NCI-H748 treated with DMSO at 0.1 percent for 48 hours (cell line): ENCODE measurements at places on chromosomes 12 and 14.

- no peak for DNase-seq
Observed at GRCh38 chr12:93857279-93857938, 180.2 kb downstream of the CRADD start.

DNA sequence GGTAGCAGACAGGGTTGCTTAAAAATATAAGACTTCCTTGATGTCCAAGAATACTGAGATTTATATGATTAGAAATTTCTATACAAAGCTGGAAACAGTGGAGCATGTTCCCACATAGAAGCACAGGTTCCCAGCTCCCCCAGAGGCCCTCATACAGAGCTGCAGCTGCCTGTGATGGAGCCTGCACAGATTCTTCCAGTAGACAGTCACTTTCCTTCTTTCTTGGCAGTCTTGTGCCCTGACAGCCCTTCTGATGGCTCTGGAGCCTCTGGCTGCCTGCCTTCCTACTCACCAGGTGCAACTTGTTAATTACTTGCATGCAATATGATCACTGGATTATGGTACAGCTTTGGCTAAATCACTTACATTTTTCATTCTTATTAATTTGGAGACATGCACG lies 44.4 kb downstream of the BICD1 start:
- no peak for DNase-seq

- no peak for DNase-seq
Observed at GRCh38 chr12:10305411-10305810, 2.3 kb upstream of the KLRD1 start.

DNA sequence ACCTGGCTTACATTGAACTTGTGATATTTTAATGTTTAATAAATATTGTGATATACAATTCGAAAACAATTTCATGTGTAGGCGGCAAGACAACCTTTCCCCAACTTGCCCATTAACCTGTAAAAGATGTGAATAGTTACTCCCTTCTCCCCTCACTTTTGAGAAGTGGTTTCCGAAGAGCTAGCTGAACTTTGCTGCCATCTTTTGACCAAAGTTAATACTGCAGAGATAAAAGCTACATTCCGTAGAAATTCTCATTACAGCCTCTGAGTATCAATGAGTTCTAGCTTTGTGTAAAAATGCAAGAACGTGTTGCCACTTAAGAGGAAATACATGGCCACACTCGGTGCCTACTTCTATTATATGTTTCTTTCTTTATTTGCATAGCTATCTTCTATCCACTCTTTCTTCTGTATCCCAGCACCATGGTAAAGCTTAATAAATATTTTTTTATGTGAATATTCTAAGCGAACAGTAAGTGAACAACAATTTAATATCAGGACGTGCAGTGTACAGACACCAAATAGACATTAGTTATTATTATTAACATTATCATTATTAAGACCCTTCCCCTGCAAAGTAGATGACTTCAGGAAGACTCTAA lies 105.1 kb upstream of the TMEM260 start:
- peak; percentile 37 for DNase-seq

DNA sequence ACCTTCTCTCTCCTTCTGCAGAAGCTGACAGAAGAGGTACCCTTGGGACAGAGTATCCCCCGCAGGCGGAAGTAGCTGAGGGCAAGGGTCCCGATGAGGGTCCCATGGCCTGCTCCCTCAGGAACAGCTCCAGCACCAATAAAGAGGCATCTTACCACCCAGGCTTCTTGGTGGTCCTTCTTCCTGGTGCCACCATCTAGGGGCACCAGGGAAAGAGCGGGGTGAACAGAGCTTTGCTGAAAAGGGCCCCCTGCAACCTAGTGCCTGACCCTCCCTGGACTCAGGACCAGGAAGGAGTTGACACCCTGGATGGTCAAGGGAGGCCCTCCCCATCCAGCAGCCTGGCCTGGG lies 591 bp upstream of the IRF9 start:
- DNase-seq: no peak

DNA sequence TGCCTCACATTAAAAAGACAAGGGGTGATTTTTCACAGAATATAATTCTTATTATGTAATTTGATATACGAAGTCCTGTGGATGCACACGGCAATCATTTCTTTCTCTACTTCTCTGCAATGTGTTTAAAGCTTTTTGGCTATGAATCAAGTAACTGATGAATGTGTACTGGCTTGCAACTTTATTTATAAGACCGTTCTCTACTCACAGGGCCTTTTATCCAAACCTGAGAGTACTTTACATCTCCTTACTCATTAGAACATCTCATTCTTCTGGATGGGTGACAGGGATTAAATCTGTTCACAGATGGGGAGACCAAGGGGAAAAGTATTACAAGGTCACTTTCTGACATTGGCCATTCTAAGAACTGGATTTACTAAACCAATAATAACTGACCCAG lies 215.8 kb upstream of the DIO2 start:
- no peak for DNase-seq

DNA sequence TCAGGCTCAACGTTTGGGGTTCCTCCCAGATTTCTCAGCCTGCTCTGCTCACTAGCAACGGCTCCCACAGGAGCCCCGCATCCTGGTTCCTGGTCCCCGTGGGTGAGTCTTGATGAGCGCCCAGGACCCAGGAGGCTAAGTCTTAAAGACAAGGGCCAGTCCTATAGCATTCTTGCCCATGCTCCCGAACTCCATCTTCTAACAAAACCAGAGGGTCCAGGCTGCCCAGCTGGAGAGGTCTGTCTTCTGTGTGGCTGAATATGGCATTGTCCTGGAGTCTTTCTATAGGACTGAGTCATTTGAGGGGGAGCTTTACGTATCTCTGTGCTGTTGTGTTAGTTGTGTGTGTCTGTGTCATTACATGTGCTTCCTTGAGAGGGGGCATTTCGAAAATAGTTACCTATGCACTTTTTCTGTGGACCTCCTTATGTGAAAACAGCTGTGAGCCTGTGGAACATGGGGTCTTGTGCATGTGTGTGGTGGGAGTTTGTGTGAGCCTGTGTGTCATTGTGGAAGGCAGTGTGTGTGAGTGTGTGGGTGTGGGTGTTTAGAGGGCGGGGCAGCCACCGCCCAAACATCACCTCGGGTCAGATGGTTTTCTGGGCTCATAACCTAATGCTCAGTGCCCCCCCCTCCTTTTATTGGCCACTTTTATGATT lies 9.1 kb upstream of the TBX5 start:
- no peak for DNase-seq

DNA sequence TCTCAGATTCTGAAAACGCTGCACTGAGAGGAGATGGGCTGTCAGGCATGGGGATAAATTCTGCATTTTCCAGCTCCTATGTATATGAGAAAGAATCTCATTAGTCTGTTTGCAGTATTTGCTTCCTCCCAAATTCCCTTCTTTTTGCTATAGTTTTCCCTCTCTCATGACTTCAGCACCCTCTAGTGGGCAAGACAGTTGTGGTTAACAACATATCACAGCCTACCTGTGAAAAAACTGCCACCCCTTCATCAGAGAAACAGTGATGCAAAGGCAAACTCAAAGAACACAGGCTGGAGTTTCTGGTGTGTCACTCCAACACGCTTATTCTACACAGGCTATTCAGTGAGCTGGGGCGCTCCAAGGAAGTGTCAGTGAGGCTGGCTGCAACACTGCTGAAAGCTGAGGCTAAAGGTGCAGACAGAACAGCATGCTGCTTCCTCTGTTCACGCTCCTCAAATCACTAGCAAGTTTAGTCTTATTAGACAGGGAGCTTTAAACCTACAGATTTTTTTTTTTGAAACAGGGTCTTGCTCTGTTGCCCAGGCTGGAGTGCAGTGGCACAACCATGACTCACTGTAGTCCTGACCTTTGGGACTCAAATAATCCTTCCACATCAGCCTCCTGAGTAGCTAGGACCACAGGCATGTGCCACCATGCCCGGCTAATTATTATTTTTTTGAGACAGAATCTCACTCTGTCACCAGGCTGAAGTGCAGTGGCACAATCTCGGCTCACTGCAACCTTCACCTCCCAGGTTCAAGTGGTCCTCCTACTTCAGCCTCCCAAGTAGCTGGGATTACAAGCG lies 19.3 kb downstream of the ZC2HC1C start:
- peak; percentile 46 for DNase-seq

DNA sequence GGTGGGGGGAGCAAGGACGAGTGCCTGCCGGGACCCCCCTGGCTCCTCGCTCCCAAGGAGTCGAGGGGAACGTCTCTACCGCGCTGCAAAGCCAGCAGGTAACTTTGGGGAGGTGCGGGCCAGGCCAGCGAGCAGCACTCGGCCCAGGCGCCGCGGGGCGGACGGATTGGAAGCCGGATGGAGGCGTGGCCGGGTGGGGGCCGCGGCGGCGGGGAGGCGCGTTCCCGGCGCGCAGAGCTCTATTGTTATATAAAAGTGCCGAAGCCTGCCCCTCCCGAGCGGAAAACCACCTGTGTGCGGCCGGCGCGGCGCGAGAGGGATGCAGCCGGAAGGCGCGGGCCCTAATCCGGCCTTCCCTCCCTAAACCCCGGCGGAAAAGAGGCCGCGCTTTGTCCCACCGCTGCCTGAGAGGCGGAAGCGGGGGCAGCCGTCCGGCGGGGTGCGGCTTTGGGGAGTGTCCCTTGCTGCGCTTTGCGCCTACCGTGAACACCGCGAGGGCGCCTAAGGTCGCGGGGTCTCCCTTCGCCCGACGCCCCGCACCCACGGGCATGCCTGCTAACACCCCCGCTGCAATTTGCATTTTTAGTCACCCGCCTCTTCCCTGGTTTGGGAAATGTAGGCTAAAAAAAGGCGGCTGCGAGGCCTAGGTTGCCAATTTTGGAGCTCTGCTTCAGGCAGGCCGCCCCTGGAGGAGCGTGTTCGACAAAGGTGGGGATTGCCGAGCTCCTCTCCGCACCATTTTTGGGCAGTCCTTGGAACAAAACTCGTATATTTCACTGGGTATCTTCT lies 1.7 kb upstream of the DUSP6 start:
- peak; percentile 41 for DNase-seq

GRCh38 chr12:94832780-94833681 lies 170.5 kb downstream of the NDUFA12 start:
- no peak for DNase-seq

DNA sequence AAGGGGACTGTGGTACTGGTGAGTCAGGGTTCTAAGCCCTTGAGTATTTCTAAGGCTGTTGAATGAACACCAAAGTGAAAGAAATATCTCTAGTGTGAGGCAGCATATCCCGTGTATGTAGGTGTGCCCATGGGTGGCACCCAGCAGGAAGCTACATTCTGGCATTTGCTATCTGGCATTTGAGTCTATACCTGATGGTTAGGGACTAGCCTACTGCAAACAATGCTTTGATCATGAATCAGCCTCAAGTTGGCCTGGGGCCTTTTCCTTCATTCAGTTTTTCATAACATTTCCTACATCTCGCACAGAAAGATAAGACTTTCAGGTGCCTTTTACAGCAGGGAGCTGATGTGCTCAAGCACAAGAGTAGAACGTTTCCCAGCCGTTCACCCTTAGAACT lies 85.7 kb upstream of the E2F7 start:
- no peak for DNase-seq

DNA sequence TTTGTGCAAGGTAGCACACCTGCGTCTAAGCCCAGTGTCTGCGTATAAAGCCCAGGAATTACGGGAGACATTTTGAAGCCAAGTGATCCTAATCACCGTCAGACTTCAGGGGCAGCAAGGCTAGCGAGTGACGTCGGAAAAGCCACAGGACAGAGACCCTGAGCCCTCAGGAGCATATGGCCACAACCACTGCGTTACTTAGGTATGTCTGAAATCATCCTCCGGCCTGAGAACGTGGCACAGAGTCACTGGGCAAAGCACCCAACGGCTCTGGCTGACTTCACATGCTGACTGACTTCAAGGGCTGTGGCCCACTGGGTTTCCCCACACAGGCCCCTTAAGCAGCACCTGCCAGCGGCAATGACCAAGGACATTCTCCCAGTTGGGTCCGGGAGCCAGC lies 71.5 kb downstream of the RIMBP2 start:
- DNase-seq: no peak

DNA sequence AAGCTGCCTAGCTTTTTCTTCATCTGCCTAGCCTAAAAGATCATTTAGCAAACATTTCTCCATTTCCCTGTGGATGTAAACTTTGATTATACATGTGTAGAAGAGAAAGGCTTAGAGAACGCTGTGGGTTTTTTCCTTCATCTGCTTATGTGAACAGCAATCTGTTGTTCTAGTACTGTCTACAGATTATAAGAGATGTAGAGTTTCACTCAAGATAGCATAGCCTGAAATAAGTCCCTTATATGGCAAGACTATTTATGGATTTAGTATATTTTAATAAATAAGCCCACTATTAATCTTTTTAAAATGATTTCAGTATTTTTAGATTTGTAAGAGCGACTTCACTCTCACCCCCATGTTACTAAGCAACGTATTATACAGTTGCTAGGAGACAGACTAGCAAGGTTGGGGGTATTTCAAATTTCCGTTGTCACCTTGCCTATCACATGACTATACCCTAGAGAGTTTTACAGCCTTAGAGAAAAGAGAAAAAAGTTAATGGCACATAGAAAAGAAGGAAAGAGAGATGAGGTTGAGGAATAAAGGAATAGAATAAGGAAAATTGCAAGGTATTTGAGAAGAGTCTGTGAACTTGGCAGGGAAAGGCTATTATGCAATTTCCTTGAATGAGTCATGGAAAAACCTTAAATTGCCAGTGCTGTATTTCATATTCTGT lies 12.2 kb upstream of the TUBA1A start:
- DNase-seq: peak; percentile 96

- DNase-seq: no peak
Observed at GRCh38 chr14:91315844-91316267, 71.4 kb upstream of the GPR68 start.

DNA sequence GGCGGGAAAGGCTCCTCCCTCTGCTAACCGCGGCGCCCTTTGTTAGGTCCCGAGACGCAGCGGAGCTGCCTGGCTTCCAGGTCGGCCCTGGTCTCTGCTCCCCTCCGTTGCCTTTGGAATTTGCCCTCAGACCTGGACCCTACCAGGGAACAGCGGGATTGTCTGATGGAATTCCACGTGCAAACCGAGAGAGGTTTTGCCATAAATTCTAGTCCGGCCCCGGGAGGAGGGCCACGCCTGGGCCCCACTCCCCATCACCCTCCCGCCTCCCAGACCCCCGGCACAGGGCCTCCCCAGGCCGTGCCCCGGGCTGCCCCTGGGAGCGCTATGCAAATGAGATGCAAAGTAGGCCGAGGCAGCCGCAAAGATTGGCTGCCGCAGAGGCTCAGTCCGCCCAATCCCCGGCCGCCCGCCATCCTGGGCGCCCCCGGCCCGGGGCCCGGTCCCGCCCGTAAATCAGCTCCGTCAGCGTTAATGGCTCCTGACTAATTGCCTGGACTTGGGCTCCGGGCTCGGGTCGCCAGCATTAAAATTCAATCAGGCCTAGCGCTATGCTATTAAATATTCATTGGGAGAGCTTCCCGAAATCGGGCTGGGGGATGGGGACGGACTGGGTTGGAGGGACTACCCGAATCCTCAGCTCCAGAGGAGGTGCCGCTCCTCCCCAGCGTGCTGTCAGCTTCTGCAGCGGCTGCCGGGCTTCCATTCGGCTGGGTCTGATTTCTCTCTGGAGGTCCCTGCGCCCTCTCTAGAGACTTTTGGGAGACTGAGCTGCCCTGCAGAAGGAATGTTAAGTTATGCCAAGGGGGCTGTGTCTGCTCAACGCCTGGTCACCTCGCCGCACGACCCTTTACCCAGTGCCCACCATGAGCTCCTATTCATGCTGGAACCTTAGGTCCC lies 15.7 kb upstream of the FIGNL2 start:
- no peak for DNase-seq

GRCh38 chr12:73106296-73106695 lies 834.1 kb downstream of the TRHDE start:
- DNase-seq: no peak
